ENCODE measurements at places on chromosomes 2 and 18.
A peak's percentile ranks its signal among the peaks of the same experiment; 100 is the strongest.

DNA sequence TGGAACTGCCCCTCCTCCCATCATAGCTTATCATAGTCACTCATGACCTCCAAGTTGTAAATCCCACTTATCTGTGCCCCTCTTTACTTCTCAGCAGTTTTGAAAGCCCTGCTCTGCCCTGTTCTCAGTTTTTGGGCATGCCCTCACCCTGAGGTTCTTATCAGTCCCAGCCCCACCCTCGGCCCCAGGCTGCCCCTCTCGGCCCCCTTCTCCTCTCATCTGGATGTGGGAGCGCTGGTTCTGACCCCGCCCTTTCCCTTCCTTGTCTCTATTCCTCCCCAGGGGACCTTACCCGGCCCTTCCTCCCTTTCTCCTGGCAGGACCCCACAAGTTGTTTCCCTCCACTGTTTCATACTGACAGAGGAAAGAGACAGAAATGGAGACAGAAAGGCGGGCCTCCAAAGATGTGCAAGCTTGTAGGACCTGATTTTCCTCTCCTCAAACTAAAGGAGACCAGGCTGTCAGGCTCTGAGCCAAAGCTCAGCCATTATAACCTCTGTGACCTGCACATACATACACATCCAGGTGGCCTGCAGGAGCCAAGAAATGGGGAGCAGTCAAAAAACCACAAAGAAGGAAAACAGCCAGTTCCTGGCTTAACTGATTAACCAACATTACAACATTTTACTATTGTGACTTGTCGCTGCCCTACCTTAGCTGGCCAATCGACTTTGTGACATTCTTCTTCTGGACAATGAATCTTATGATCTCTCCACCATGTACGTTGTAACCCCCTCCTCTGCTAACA, 171.0 kb upstream of the HS6ST1 start:
- no peak for DNase-seq

DNA sequence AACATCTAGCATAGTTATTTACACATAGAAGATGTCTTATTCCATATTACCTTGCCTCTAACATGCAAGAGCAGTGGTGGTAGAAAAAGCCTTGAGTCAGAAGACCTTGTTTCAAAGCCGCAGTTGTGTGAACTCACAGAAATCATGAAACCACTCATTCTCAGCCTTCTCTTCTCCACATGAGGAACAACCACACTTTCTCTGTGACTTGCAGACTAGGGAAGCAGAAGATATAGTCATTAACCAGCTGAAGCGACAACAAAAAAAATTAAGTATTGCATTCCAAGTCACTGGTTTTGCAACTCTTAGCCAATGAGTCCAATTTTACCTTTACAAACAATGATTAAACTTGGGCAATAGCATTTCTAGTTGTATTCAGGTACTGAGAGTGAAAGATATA, 19.0 kb downstream of the TWSG1 start:
- DNase-seq, result no peak

DNA sequence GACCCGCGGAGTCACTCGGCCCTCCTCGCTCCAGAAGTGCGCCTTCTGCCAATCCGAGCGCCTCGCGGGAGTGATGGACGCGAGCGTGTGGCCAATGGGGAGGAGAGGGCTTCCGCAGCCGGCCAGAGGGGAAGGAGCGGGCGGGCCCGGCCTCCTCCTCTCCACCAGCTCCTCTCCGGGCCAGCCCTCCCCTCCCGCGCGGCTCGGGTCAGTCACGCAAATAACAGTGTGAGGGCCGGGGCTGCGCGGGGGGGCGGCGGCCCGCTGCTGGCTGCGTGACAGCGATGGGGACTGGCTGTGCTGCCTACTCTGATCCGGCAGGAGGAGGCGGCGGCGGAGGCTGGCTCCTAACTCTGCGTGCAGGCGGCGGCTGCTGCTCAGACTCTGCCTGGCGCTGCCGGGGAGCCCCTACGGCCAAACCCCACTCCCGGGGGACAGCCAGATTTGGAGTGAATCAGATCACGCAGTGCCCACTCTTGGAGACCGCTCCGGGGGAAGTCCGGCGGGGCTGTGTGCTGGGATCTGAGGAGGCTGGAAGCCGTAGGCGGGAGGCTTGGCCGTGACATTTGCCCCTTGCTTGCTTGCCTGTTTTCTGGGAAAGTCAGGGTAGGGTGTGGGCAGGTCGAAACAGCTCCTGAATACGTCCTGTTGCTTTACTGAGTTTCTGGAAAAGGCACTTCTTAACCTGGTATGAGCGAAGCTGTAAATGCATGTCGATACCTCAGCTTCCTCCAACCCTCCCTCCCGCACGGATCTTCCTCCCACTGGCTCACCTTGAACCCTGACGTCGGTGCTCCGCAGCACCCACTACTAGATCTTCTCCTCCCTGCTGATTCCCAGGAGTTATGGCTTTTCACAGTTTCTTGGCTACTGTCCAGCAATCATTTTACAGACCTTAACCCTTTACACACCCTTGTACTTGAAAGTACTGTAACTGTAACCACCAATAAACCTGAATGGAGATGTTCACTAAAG, 97.9 kb upstream of the SERTAD2 start:
- peak; percentile 100 for DNase-seq

GRCh38 chr2:127072970-127073369, 34.0 kb downstream of the BIN1 start:
- DNase-seq, result peak; percentile 30

DNA sequence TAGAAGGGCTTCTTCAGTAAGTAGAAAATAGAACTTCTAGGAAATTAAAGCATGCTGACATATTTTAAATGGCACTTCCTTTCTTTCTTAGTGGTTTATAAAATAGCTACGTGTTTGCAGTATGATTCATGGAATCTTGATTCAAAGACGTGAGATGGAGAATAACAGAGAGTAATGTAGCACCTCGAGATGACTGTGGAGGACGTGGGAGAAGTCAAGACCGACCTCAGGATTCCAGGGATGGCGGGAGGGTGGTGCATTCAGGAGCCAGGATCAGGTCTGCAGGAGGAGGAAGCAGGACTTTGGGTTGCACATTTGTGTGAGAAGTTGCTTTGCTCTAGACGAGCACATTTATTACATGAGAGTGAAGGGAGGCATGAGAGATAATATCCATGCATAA, 56.0 kb downstream of the DCDC2C start:
- DNase-seq, result no peak

DNA sequence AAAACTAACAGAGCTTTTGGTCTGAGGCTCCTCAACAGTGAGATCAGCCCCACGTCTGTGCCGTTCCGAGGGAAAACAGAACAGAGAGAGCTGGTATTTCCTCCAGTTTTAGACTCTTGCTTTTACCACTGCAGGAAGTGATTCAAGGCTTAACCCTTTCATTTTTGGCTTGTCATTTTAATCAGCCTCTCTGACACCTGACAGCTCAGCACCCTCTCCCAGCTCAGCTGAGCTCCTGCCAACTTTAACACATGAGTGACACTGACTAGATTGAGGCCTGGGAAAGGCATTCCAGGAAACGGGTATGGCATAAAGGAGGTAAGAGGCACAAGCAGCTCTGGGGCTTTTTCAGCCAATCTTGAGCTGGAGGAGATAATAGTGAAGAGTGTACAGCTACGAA, 239.4 kb upstream of the SKOR2 start:
- no peak for DNase-seq

GRCh38 chr18:2994603-2995432, 18.1 kb downstream of the LPIN2 start:
- no peak for DNase-seq

- no peak for DNase-seq
Measured at GRCh38 chr2:102442967-102443828, 20.2 kb downstream of the IL18RAP start.

- DNase-seq, result no peak
Measured at GRCh38 chr2:25301453-25302352, 40.0 kb downstream of the DNMT3A start.

- no peak for DNase-seq
Measured at GRCh38 chr2:74959106-74959751, 786 bp downstream of the POLE4 start.

DNA sequence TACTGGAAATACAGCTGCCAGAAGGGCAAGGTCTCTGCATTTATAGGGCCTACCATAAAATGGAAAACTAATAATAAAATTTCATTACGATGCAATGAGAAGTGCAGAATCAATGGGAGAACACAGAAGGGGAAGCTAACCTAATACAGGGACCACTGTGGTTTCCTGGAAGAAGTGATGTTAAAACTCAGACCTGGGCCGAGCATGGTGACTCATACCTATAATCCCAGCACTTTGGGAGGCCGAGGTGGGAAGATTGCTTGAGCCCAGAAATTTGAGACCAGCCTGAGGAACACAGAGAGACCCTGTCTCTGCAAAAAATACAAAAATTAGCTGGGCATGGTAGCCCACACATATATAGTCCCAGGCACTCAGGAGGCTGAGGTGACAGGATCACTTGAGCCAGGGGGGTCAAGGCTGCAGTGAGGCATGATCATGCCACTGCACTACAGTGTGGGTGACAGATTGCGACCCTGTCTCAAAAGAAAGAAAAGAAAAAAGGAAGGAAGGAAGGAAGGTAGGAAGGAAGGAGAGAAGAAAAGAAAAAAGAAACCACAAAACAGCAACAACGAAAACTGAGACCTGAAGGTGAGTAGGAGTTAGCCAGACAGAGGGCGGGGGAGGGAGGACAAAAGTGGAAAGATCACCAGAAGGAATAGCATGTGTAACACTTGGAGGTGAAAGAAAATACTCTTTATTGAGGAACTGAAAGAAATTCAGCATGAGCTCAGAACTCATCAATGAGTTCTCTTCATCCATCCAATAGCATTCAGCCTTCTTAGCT, 58.3 kb upstream of the DTNA start:
- no peak for DNase-seq

- DNase-seq, result no peak
Measured at GRCh38 chr2:59584958-59585357, 968.5 kb downstream of the BCL11A start.

- no peak for DNase-seq
Measured at GRCh38 chr18:56645415-56646016, 5.6 kb upstream of the WDR7 start.

DNA sequence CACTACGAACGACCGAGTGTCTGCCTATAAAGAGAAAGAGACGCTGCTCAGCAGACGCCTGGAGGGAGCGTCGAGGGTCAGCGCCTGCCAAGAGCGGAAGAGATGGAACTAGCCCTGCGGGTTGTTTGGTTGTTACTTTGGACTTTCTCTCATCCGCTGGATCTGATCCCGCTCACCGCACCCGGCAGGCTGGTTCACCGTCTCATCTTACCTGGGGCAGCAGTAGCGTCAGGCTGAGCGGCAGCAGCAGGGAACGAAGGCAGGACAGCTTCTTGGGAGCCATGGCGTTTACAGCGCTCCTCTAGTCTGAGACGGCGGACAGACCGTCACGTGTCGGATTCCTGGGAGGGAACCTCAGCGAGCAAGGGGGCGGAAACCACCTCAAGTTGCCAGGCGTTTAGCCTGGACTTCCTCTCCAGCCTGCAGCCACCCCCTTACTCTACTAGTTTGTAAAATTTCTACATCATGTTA, 1.9 kb downstream of the GLB1L start:
- DNase-seq, result no peak

DNA sequence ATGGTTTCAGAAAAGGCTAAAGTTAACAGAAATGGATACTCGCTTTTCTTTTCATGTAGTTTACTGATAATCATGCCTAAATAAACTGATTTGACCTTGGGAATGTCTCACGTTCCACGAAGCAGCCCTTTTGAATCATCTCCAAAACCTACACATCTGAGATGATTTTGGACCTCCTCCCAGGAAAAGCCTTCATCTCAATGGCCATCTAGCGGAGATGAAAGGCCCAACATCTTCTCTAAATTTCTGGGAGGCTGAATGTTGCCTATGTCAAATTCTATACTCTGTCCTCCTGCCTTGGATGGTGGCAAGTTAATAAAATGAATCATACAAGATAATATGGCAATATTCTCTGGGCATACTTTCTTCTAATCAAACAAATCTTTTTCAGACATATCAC, 448.5 kb downstream of the ZEB2 start:
- no peak for DNase-seq

DNA sequence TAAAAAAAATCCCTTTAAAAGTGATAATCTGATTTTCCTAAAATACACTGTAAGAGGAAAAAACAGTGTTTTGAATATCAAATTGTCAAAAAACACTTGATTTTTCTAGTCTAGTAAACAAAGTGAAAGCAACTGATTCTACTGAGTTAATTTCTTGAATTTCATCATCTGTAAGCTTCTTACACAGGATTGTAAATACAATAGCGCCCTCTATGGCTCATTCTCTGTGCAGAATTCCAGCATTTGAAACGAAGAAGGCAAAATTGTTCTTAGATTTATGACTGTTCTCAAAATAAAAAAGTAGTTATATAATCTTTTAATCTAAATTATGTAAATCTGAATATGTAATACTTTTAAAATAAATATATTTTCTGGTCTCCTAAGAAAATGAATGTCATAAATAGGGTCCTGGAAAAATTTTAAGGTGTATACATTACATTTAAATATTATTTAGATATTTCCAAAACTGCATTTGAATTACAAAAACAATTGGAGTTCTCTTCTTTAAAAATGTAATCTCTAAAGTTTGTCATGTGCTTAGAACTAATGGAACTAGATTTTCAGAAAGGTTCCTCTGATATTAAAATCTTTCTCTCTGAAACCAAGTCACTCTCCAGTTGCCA, 176.9 kb upstream of the MC4R start:
- no peak for DNase-seq

GRCh38 chr2:150081775-150082481, 405.5 kb downstream of the RND3 start:
- no peak for DNase-seq

DNA sequence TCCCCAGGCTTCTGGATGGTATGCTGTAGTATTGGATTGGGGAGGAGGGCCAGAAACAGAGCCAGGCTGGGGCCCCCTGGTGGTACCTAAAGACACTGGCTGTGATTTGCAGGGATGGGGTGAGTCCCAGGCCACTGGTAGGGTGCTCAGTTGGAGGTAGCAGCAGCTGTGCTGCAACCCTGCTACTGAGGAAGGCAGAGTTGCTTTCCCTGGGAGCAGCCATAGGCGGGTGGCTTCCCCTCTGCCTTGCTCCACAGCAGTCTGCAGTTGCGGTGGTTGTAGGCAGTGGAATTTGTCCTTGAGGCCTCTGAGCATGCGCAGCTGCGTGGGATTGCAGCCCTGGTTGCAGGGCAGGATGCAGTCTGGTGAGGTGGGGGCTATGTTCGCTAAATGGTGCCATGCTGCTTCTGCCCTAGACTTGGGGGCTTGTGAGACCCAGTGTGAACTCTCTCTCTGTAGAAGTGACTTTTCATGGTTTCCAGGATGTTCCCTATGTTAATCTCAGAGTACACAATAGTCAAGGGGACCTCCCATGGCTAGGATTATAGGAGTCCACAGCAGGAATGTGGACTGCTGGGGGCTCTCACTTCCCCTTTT, 443.5 kb downstream of the XIRP2 start:
- no peak for DNase-seq

- DNase-seq, result no peak
Measured at GRCh38 chr2:197184959-197185586, 125.5 kb downstream of the ANKRD44 start.

DNA sequence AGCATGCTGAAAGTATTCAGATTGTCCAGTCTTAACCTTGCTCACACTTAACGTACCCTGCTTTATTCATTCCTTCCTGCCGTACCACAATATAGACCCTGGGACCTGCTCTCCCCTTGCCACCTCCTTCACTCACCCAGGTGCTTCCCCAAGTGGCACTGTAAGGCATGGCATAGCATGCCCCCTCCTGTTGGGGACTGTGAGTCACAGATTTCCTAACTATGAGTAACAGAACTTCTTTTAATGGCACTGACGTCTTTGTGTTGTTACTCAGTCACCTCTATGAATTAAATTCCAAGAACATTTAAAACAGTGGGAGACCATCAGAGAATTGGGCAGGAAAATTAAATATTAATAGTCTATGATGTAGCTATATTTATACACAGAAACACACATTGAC, 117.2 kb downstream of the CTNNA2 start:
- DNase-seq, result no peak

- DNase-seq, result no peak
Measured at GRCh38 chr2:146818122-146818521, 1026.7 kb upstream of the ACVR2A start.

Measured in hypothalamus (tissue), 51 donors.